ENCODE measurements at places on chromosomes 3 and 15. TPM values are rescaled to one million over a fixed set of nuclear protein-coding genes. Genes with fewer than 3 reads are reported as not detected.

DISP2 gene
- total RNA-seq = 0.27 TPM

DNA sequence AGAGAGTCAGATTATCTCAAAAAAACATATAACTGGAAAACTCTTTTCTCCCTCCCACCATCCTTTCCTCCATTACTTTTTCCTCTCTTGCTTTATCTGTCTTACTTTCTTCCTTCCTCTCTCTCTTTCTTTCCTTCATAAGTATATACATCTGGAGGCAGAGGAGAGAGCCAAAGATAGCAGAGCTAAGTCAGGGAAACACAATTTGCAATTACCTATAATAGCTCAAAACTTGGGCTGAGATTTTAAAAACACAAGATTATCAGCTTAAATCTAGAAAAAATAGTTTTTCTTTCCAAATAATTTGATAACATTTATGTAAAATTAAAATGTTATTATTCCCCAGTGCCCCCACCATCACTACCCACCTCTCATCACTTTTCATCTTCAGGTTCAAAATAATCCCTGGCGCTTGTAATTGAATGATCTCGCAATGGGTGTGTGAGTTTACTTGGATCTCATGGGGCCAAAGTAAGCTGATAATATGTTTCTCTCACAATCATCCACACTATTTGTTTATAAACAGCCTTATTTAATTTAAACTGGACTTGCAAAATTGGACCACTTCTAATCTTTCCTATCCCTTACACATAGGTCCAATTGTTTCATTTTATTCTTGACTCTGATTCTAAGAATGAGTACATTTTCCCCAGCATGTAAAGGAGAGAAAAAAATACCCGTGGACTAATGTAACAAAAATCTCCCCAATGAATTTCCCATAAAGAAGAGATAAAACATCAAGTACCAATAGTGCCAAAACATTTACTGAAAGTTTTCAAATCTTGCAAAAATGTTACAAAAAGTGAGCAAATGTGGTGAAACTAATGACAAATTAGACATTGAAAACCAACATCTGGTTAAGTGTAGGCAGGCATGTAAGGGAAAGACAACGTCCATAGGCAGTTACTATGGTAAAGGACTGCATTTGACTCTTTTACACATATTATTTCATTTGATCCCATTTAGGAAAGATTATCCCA, 236.9 kb downstream of the DTWD1 start:
- H3K4me1 ChIP-seq = no peaks in the 10 kb centered on the region
- DNase-seq = no peak
- no peaks in the 10 kb centered on the region for H3K27me3 ChIP-seq
- H3K27ac ChIP-seq = no peak overlapping the region

GRCh38 chr3:68018275-68018674, 363.9 kb upstream of the SUCLG2 start:
- no peak overlapping the region for H3K4me3 ChIP-seq
- H3K4me1 ChIP-seq = no peaks in the 10 kb centered on the region
- H3K27me3 ChIP-seq = no peaks in the 10 kb centered on the region
- no peak overlapping the region for H3K27ac ChIP-seq
- no peaks in the 10 kb centered on the region for H3K36me3 ChIP-seq

STAC gene
- 10.6 TPM for total RNA-seq

GPR149 gene
- 0.09 TPM for total RNA-seq

ZPLD1 gene
- total RNA-seq = 0.28 TPM

LMCD1 gene
- 73.0 TPM for total RNA-seq

DNA sequence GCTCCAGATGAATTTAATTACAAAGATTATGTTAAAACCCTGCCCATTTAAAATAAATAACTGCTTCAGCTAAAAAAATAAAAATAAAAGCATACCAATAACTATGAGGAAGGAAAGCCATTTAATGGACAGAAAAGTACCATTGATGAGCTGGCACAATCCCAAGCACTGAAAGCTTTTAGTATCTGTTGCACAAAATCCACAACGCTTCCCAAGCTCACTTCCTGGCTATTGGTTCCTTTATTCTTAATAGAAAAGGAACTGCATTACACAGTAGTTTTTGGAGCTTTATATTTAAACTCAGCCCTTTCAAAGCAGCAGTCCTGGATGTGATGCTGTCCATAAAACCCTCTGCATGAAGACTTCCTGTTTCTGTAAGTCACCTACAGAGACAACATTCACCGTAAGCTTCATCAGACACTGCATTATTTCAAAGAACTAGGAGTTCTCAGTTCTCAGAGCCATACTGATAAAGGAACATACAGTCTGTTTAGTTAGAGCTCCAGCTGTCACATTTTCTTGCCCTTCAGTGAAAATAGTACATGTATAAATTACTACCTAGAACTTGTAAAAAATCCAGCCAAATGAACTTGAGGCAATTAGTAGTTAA, 81.5 kb downstream of the CSNK1G1 start:
- no peak overlapping the region for H3K4me3 ChIP-seq
- no peaks in the 10 kb centered on the region for H3K4me1 ChIP-seq
- no peaks in the 10 kb centered on the region for H3K27me3 ChIP-seq

All from prostate gland (tissue), 2 donors.